ENCODE measurements at places on chromosomes 6 and 20.

GRCh38 chr6:44712353-44713111, 325.0 kb downstream of the CDC5L start:
- DNase-seq: no peak

- DNase-seq: no peak
Observed at GRCh38 chr6:110609101-110609500, 132.7 kb upstream of the SLC22A16 start.

- no peak for DNase-seq
Observed at GRCh38 chr20:6623989-6624388, 143.5 kb upstream of the BMP2 start.

GRCh38 chr20:55415567-55416142, 589.7 kb downstream of the CBLN4 start:
- no peak for DNase-seq

DNA sequence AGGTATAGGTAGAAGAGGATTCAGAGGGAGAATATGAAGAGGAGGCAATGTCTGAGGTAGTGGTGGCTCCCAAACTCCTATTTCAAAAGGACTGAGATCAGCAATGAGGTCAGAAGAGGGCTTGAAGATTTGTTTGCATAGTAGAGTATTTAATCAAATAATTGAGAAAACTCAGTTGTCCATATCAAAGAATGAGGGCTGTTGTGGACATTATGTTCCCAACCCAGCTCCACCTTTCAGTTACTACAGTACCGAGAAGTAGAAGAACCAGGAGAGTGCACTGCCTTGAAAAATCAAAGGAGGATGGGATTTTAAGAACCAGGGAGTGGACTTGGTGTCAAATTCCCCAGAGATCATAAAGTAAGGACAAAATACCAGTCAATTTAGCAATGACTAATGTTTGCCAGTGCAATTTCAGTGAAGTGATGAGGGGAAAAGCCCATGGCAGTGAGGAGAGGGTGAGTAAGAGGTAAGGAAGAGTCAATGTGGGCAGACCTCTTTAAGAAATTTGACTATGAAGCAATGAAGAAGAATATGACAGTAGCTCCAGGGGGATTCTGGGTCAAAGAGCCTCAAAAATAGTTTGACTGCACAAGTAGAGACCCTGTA, 382.4 kb downstream of the PKHD1 start:
- no peak for DNase-seq

GRCh38 chr6:116136933-116137340, 11.0 kb upstream of the COL10A1 start:
- DNase-seq: no peak

DNA sequence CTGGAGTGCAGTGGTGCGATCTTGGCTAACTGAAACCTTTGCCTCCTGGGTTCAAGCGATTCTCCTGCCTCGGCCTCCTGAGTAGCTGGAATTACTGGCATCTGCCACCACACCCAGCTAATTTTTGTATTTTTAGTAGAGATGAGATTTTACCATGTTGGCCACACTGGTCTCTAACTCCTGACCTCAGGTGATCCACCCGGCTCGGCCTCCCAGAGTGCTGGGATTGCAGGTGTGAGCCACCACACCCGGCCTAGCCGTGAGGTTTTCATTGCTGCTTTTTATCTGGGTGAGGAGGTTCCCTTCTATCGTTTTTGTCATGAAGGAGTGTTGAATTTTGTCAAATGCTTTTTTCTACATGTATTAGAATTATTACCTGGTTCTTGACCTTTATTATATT, 23.9 kb downstream of the SRC start:
- DNase-seq: no peak

DNA sequence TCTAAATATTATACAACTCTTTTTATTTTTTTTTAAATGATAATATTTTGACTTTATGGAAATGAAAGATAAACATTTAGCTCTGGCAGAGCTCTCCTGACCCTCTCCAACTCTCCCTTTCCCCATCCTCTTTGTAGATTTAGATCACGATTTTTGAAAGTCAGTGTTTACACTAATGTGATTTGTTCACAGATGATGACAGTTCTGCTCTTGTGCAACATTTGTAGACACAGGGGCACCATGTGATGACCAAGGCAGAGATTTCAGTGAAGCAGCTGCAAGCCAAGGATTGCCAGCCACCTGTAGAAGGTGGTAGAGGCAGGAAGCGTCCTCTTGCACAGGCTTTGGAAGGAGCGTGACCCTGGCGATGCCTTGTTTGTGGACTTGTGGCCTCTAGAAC, 483.2 kb downstream of the QKI start:
- no peak for DNase-seq

- DNase-seq: no peak
Observed at GRCh38 chr6:37517411-37517812, 17.7 kb upstream of the CCDC167 start.

GRCh38 chr6:43940393-43941087, 170.5 kb downstream of the VEGFA start:
- DNase-seq: no peak

- peak; percentile 10 for DNase-seq
Observed at GRCh38 chr6:5569491-5569890, 308.2 kb downstream of the FARS2 start.

DNA sequence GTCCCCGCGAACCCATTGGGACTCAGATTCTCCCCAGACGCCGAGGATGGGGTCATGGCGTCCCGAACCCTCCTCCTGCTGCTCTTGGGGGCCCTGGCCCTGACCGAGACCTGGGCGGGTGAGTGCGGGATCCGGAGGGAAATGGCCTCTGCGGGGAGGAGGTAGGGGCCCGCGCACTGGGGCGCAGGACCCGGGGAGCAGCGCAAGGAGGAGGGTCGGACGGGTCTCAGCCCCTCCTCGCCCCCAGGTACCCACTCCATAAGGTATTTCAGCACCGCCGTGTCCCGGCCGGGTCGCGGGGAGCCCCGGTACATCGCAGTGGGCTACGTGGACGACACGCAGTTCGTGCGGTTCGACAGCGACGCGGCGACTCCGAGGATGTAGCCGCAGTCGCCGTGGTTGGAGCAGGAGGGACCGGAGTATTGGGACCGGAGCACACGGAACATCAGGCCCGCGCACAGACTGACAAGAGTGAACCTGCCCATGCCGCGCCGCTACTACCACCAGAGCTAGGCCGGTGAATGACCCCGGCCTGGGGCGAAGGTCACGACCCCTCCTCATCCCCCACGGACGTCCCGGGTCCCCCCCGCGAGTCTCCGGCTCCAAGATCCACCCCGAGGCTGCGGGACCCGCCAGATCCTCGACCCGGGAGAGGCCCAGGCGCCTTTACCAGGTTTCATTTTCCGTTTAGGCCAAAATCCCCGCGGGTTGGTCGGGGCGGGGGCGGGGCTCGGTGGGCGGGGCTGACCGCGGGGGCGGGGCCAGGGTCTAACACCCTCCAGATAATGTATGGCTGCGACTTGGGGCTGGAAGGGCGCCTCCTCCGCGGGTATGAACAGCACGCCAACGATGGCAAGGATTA, 15.7 kb upstream of the HLA-A start:
- no peak for DNase-seq

- DNase-seq: no peak
Observed at GRCh38 chr6:10219510-10219909, 195.4 kb downstream of the TFAP2A start.

- no peak for DNase-seq
Observed at GRCh38 chr20:51412333-51412871, 130.1 kb downstream of the NFATC2 start.

DNA sequence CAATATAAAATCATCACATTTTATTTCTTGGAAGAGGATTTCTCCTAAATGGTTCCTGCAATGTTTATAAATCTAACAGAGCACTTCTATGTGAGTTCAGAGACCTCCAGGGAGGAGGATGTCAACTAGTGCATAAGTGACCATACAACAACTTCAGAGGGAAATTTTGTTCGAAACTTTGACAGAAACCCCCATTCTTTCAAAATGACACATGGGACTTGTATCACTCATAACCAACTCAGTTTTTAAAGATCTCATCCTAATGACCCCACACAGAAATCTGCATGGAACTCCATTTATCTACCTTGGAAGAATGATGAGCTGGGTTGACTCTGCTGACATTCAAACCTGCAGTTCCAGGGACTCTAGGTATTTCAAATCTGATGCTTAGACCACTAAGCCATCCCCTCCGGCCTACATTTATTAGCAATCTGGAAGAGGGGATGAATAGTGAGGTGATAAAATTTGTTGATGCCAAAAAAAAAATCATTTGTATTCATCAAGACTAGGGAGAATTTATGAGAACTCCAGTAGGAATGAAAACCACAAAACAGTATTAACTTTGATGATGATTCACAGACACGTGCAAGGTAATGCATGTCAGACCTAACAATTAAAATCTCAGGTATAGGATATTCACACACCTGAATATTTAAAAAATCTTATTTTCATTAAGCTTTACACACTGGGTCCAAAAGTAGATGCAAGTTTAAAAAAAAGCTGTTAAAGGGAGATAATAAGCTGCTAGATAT, 153.0 kb downstream of the REV3L start:
- no peak for DNase-seq

GRCh38 chr6:31293343-31293742, 21.5 kb upstream of the HLA-C start:
- DNase-seq: no peak

DNA sequence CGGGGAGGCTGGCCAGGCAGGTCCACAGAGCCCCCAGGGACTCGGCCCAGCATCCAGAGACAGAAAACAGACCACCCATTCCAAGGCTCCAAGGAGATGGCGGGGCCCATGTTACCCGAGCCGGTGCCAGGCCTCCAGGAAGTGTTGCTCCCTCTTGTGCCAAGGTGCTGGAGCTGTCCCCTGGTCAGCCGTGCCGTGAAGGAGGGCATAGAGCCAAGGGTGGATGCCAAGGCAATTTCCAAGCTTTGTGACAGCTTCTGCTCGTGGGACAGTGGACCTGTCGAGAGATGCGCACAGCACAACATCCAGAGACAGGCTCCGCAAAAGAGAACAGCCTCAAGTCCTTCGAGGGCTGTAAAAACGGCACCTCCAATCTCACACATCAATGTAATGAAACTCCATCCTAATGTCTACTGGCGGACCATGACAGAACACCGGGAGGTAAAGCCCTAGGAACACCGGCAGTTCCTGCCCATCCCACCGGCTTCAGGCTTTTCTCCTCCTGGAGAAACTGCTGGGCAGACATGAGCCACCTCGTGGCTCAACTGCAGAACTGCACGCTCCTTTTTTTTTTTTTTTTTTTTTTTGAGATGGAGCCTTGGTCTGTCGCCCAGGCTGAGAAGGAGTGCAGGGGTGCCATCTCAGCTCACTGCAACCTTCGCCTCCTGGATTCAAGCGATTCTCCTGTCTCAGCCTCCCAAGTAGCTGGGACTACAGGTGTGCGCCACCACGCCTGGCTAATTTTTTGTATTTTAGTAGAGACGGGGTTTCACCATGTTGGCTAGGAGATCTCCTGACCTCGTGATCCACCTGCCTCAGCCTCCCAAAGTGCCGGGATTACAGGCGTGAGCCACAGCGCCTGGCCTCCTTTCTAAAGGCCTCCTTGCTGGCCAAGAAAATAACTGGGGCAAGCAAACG, 30.9 kb upstream of the AVP start:
- DNase-seq: no peak

- DNase-seq: no peak
Observed at GRCh38 chr6:139525415-139525814, 151.0 kb upstream of the CITED2 start.
